Activated CD8-positive, alpha-beta memory T cell treated with anti-CD3 and anti-CD28 coated beads for 1 hour (primary cell): ENCODE measurements at places on chromosomes 16 and 17.

GRCh38 chr17:19883537-19884215, 15.9 kb upstream of the ULK2 start:
- DNase-seq: no peak

GRCh38 chr17:73777131-73777449, 132.8 kb upstream of the SDK2 start:
- no peak for DNase-seq

- no peak for DNase-seq
Measured at GRCh38 chr17:16873174-16874035, 98.5 kb downstream of the TNFRSF13B start.

DNA sequence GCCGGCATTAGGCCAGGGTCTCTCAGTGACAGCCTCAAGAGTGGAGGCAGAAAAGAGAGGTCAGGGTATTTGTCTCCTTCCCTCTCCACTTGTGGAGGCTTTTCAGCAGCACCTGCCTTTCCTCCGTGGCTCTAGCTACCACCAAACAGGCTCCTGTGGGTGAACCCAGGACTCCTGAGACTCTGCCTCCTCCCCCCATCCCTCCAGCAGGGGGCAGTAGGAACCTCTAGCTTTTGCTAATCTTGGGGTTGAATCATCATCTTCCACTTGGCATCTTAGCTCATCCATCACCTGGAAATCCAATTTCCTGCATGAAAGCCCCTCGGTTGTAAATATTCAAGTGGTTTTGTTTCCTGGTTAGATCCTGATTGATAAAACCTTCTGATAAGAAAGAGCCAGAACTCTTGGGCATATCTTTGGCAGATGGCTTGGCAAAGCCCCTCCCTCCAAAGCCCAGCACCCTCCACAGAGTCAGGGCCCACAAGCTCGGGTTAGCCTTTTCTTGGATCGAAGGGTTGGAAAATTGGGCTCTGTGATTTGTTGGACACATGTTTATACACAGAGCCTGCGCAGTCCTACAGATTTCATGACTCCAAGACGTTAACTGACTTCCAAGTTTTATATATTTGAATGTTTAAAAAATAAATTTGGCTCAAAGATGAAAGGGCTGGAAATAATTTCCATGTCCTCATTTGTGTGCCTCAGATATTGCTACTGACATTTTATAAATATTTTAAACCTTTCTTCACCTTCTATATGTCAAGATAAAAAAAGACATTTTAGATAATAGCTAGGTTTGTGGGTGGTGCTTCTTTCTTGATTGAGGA, 322.1 kb downstream of the MAP2K4 start:
- DNase-seq: no peak

DNA sequence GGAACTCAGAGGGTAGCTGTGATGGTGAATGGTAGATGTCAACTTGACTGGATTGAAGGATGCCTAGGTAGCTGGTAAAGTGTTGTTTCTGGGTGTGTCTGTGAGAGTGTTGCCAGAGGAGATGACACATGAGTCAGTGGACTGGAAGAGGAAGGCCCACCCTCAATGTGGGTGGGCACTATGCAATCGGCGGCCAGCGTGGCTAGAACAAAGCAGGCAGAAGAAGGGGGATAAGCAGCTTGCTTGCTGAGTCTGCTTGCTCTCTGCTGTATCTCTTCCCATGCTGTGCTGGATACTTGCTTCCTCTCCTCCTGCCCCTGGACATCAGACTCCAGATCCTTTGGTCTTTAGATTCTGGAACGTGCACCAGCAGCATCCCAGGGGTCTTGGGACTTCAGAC, 128.1 kb downstream of the AIPL1 start:
- DNase-seq: no peak

DNA sequence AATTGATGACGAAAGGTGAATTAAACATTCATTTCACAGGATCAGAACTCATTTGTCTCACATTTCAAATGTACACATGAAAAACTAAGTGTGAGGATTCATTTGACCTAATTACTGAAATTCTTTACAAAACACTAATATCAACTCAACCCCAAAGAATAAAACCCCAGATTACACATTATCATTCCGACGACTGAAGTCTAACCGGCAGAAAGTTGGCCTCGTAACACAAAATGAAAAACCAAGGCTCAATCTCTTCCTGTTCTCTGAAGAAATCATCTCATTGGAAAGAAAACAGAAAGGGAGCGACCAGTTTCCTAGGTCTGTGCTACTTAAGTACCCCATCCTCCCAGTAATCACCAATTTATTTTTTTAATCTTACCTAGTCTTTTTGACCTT, 1.8 kb downstream of the JPT1 start:
- no peak for DNase-seq

GRCh38 chr16:73713778-73714495, 582.7 kb upstream of the PSMD7 start:
- no peak for DNase-seq
